ENCODE measurements at places on chromosomes 13 and 19. TPM values are rescaled to one million over a fixed set of nuclear protein-coding genes. Genes with fewer than 3 reads are reported as not detected.
A peak's percentile ranks its signal among the peaks of the same experiment; 100 is the strongest.

The CD33 gene
- total RNA-seq, result not detected

The RGS9BP gene
- 1.4 TPM for total RNA-seq

The CGB2 gene
- total RNA-seq, result not detected

The SERTAD3 gene
- total RNA-seq, result 33.7 TPM

The ZNF878 gene
- 1.8 TPM for total RNA-seq

The SHD gene
- 4.9 TPM for total RNA-seq

DNA sequence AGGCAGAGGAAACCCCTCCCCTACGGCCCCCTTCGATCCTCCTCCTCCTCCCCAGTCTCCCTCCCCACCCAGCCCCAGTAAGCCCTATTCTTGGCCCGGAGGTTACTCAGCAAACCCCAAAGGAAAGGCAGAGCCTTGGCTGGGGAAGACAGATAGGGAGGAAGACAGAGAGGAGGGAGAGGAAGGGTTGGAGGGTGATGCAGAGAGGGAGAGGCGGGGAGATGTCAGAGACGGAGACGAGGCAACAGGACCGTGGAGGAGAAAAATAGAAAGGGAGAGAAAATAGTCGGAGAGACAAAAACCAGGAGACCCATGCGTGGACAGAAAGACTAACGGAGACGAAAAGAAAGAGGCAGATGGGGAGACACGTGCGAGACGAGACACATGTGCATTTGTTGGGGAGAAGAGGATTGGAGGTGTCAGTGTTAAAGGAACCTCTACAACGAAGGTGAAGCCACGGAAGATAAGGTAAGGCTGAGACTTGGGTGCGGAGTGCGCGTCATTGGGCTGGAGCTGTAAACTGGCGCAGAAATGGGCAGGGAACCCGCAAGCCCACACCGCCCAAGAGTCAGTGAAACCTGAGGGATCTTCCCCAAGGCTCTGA, 2.9 kb downstream of the TGFB1 start:
- no peak for DNase-seq

GRCh38 chr13:41060724-41061074, 610 bp upstream of the WBP4 start:
- peak; percentile 92 for DNase-seq

DNA sequence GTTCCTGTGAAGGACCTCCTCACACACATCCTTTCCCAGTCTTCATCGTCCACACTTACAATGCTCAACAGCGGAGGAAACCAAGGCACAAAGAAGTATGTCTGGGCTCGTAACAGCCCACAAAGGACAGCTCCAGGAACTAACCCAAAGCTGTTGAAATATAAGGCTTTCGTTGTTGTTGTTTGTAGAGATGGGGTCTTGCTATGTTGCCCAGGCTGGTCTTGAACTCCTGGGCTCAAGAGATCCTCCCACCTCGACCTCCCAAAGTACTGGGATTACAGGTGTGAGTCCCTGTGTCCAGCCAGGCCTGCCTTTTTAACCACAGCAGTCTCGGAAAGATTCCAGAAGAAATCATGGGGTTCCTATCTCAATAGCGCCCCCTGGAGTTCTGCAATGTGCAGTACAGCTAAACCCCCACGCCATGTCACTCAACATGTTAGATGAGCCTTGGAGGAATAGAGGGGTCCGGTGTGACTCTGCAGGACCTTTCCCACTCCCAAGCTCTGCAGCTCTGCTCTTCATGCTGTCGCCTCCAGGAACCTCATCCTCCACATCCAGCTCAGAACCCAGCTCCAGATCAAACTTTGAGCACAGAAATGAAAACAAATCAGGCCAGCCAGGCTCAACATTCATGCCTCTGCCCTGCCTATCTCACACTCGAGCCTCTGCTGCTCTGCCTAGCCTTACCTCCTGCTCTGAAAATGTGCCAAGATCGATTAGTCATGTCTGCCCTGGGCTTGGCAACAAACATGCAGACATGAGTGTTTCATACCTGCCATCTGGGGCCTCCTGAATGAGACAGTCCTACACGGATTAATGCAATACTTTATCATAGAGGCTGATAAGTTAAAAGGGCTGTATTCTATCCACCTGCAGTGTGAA, 7.5 kb downstream of the PLA2G4C start:
- no peak for DNase-seq

GRCh38 chr19:5934069-5934401, 20.0 kb downstream of the CAPS start:
- DNase-seq, result no peak

- DNase-seq, result no peak
These were observed 839 bp downstream of the MPHOSPH8 start for GRCh38 chr13:19634256-19634740.

DNA sequence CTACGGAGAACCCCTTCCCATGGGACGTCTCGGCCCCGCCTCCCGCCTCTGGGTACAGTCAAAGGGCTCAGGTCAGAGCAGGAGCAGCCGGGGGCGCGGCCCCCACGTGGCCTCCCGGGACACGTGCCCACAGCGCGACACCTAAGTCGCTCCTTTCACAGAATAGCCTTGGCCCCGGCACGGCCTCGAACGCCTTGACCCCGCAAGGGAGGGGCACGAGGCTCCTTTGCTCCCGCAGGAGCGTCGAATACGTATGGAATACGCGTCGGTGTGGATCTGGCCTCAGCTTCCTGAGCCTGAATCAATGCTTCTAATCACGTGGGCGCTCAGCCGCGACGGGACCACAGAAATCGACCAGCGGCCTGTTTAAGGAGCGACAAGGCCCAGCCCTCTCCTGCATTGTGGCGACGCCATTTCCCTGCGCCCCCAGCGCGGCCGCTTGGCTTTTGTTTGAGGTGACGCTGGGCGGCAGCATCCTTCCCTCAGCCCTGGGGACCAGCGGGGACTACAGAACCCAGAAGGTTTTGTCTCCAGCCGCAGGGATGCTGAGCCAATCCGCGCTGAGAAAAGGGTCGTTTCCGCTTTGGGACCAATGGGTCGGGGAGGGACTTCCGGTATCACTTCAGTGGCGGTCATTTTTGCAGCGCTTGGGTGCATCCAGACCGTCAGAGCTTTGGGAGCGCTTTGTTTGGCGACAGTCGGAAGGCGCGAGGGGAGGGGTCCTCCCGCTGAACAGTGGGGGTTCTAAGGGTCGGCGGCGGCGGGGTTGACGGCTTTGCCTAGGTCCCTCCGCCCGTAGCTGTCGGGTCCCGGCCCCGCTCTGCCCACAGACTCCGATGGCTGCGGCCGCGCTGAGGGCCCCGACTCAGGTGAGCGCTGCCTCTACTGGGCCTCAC, at the start of gene ZIK1:
TSS of gene ZIK1 (plus strand) at position 625 of the 896 bp plus-strand sequence. CDS start at position 837, 212 bp downstream.
- peak; percentile 85 for DNase-seq

DNA sequence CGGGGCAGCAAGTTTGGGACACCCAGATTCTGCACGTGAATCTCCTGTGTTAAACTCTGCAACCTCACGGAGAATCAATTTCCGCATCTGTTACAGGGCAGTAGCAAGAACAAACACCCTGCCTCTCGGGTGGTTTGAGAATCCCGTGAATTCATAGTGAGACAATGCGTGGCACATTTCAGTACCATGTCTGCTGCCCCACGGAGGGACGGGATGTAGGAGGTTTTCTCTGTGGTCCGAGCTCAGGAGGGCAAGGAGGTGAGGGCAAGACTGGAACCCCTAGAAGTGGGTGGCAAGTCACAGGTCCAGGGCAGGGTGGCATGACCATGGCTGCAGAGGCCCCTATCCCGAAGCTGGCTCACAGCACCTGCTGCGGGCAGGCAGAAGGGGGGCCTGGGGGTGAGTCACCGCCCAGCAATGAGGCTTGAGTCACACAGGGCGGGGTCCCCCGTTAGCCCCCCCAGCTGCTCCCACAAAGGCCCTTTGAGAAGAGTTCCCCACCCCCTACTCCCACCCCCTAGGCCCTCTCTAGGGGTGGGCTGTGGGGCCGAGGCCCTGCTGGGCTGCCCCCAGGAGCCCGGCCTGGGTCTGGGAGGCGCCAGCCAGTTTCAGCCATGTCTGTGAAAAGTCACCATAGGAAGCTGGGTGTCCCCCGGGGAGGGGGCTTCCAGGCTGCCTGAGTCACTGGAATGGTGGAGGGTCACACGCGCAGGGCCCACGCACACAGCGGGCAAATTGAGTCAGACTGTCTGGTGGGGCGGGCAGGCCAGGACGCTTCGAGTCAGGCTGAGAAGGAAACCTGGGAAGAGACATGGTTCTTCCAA, 25.8 kb upstream of the NANOS3 start:
- no peak for DNase-seq

DNA sequence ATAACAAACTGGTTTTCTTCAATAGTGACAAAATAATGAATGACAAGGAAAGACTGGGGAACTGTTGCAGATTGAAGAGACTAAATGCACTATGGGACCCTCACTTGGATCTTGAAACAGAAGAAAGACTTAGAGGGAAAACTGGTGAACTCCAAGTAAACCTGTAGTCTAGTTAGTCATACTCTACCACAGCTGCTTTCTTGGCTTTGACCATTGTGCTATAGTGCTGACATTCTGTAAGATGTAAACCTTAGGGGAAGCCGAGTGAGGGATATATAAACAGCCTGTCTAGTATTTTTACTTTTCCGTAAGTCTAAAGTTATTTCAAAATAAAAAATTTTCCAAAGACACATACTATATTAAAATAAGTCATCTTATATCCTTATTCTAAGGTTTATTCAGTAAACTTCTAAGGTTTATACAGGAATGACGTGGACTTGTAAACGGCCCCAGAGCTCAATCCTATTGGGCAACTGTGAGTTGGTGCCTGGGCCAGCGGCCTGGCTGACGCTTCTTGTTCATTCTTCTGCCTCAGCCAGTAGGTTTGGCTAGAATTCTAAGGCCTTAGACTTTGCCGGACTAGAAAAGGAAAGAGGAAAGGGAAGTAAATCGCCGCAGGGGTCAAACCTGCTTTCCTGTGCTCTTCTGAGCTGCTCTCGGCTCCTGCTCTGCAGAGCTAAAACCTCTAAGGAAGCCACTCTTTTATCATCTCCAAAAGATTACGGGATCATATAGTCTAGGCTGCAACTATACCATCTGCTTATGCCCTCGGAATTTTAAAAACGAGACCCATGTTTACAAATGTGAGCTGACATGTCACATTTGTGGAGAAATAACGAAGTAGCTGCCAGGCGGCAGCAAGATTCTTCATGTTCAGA, 33.6 kb upstream of the UBE2L5 start:
- DNase-seq, result no peak

DNA sequence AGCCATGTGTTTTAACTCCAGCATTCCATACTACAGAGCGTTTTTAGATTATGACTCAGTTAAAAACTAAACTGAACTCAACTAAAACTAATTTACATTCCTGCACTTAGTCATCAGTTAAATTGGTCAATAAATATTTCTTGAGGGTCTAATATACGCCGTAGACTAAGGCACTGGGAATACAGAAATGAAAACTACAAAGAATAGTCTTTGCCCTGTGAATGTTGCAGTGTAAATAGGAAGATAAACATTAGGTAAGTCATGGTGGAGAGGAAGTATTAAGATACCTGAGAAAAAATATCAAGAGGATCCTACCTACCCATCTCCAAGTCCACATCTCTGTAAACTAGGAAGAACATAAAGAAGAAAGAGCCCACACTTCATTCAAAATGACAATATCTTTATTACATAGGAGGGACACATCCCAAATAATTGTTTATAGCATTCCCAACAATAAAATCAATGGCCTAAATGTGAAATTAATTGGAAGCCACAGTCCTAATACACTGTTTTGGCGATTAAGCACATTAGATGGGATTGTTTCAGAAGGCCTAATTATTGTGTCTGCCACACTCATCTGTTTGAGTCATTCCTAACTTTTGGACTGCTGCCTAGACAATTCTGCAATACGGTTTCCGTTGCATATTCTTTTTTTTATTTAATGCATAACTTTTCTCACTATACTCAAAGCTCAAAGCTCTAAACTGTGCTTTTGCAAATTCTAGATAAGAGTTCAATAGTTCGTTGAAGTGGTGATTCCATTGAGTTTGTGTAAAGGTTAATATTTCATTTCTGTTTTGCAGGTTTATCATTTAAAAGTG, 52.9 kb downstream of the MBNL2 start:
- DNase-seq, result no peak

DNA sequence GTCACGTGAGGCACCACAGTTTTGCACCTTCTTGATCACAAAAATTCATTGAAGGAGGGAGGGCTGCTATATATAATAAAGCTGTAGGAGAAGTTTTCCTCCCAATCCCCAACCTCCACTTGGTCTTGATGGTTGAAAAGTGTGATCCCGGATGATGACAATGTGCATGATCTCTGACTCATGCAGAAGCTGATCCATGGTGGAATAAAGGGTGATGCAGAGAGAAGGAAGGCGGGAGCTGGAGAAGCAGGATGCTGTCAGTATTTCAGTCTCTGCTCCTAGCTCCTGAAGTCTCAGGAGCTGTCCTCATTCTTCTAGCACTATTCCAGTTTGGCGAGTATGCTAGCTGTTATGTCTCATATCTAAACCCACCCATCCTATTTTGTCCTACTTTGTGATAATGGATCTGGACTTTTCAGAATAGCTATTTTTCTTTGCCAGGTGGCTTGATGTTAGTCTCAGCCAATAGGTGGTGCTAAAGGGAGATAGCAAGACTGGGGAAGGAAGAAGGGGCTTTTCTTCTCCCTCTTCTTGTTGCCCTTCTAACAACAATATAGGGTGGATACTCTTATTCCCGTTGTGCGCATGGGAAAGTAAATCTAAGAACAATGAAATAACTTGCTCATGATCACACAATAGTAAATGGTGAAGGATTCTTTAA, 65.6 kb upstream of the HTR2A start:
- no peak for DNase-seq

- no peak for DNase-seq
These were observed 977.3 kb downstream of the UQCRFS1 start for GRCh38 chr19:28235606-28236125.

GRCh38 chr13:67763384-67763783, 533.2 kb upstream of the PCDH9 start:
- DNase-seq, result no peak

DNA sequence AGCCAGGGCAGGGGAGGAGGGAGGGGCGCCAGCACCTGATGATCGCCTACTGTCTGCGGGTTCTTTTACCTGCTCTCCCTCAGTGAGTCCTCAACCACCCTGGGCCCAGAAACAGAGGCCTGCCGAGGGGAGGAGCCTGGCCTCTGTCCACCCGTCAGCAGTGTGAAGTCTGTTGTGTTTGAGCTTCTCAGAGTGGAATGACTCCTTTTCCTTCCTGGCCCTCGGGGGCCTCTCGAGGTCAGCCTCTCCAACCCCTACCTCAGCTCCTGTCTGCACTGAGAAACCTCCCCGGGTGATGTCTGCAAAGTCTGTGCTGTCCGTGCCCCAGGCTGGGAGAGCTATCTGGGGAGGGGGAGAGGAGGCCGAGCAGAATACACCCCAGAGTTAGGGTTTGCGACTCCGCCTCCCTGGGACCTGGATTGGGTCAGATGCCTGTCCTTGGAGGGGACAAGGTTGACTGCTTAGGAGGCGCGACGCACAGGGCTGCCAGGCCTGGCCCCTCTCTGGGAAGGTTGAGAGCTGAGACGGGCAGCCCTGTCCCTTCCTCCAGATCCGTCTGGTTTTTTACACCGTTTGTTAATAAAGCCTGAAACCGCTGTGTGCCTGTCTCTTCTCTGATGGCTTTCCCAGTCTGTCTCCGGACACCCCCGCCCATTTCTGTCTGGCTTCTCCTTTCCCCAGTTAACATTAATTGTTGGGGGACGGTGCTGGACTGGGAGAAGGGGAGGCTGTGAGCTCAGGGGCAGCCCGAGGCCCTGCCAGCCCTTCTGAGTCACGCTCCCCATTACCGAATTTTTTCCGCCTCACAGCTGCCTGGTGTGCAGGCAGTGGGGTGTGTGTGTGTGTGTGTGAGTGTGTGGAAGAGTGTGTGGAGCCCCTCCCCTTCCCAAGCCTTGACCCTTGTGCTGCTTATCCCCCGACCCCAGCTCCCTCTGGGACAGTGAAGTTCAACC, 989 bp upstream of the SSC5D start:
- DNase-seq, result no peak

- no peak for DNase-seq
These were observed 187.7 kb downstream of the ABCC4 start for GRCh38 chr13:95113601-95114000.

Measured in type B pancreatic cell (in vitro differentiated cells).